Activated CD4-positive, alpha-beta T cell treated with anti-CD3 and anti-CD28 coated beads for 36 hours (primary cell): ENCODE measurements at places on chromosomes 1 and 21. TPM values are rescaled to one million over a fixed set of nuclear protein-coding genes. Genes with fewer than 3 reads are reported as not detected.

DNA sequence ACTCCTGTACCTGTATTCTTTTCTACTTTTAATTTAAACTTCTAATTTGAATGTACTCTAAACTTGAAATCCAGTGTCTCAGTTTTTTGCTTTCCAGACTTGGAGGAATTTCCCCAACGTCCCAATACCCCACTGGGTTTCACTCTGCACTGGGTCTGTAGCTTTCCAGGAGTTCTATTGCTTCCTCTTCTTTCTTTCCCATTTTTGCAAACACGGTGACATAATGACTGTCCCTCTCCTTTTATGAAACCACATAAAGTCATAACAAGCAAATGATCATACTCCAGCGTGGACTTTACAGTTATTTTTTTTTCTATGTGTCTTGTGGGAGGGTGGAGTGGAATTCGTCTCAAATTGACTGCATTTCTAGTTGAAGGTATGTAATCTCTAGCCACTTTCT lies 97.1 kb downstream of the FASLG start:
- no peak for DNase-seq

GOLT1A gene
- total RNA-seq, result 0.21 TPM

CSMD2 gene
- total RNA-seq, result not detected

DNA sequence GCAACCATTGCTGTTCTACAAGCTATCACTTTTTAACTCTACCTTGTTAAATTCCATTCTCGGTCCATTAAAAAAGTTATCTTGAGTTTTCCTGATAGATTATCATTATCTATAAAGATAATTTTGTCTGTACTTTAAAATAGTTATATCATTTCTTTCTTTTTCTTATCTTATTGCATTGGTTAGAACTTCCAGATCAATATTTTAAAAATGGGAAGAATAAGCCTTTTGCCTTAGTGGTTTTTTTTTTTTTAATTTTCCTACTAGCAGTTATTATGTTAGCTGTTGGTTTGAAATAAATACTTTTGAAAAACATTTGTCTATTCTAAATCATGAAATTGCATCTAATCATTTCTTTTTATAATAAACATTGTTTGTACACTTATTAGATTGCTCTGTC lies 71.0 kb upstream of the ATF3 start:
- DNase-seq, result no peak

DNA sequence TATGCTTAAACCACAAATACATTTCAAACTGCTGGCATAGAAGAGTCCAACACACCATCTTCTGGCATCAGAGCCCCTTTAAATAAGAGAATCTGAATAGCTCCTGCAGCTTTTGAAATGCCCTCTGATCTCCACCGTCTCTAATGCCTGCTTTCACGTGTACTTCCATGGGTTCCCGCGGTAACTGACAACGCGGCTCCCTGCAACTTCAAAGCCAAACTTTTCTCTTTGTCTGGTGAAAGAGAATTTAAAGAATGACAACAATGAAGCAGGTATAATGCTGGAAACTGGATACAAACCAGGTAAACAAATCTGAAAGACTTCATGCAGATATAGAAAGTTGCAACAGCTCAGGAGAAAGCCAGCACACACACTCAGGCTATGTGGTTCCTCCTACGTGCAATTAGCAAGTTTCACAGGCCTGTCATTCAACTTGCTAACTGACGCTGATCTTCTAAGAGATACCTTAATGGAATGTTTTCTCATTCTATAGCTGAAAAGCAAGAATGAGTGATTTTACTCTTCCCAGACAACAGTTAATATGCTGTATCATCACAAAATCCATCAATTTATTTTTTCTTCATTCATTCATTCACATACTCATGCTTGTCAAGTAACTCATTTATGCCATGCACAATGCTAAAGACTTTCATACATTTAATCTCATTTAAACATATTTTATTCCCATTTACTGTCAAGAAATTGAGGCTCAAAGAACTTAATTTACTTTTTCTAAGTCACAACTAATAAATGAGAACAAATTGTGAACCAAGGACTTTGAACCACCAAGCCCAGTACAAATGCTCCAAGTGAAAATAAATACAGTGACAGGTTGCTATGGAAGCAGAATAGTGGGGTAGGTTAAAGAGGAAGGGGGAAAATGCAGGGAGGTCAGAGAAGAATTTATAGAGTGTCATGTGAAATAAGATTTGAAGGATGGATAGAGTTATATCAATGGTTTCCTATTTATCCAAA lies 202.7 kb upstream of the SNX7 start:
- no peak for DNase-seq

- DNase-seq, result no peak
These were observed 102.3 kb upstream of the F3 start for GRCh38 chr1:94643819-94644218.

- no peak for DNase-seq
These were observed 104.7 kb downstream of the POFUT2 start for GRCh38 chr21:45182958-45183357.

DNA sequence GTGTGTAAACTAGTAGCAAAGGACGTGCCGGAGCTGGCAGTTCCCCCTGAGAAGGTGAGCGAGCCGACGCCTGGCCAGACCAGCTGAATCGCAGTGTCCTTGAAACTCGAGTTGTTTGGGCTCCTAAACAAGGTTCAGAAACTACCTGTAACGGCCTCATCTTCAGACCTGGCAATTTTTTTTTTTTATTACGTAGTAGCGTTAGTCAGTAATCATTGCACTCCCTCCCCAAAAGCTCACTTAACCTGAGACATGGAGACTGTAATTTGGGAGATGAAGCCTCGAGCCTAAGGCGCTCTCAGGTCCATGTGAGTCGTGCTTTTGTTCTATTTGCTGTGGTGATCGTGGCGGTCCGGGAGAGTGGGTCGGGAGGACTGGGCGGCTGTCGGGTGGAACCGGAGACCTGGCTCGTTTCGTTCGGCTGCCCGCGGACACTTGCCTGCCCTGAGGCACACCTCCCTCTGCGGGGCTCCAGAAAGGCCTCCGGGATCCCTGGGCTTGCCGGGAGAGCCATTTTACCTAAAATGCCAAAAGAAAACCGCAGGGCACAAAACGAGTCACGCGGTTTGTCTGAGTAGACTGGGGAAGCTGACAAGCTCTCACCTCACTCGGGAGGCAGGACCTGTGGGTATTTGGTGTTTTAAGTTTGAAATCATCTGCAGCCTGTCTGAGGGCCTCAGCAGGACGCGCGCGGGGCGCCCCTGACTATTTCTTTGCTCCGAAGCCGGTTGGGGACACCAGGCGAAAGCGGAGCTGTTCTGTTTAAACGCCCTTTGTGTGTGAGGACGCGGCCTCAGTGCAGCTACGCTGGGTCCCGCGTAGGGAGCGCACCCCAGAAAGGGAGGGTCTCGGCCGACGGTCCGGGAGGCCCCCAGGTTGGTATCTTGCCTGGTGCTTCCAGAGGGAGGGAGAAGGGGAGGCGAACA lies 722 bp downstream of the LHX8 start:
- peak; percentile 34 for DNase-seq

GRCh38 chr1:184060316-184060715 lies 8.8 kb downstream of the TSEN15 start:
- DNase-seq, result no peak

ATP8B2 gene
- 48.2 TPM for total RNA-seq

PRRX1 gene
- not detected for total RNA-seq

RGS16 gene
- 27.2 TPM for total RNA-seq

WNT4 gene
- not detected for total RNA-seq

GRCh38 chr1:230166366-230167132 lies 99.5 kb downstream of the GALNT2 start:
- DNase-seq, result no peak

- no peak for DNase-seq
These were observed 33.0 kb downstream of the PTPN14 start for GRCh38 chr1:214518361-214518760.

- no peak for DNase-seq
These were observed 109.6 kb downstream of the PLPP3 start for GRCh38 chr1:56469640-56470371.

SYTL1 gene
- total RNA-seq, result 21.4 TPM

RNU1-2 gene
- total RNA-seq, result 2,291 TPM

DNA sequence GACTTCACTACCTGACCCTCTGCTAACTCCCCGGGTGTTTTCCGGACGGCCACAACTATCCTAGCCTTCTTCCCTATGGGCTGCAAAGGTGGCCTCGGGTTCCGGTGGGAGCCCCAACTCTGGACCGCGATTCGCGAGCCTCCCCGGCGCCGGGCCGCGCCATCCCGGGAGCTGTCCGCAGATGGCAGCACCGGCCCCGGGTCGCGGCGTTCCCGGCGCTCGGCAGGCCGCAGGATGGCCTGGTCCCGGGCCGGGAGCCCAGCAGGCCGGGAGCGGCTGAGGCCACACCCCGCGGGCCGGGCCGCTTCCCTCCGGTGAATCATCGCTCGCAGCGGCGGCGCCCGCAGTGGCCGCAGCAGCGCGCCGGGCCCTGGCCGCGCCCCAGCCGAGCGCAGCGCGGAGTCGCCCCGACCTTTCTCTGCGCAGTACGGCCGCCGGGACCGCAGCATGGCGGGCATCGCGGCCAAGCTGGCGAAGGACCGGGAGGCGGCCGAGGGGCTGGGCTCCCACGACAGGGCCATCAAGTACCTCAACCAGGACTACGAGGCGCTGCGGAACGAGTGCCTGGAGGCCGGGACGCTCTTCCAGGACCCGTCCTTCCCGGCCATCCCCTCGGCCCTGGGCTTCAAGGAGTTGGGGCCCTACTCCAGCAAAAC lies at the start of gene CAPN2:
CAPN2 (plus strand) TSS at position 346 of the 656 bp plus-strand sequence; CDS start at position 448, 102 bp downstream.
- peak; percentile 76 for DNase-seq

DNA sequence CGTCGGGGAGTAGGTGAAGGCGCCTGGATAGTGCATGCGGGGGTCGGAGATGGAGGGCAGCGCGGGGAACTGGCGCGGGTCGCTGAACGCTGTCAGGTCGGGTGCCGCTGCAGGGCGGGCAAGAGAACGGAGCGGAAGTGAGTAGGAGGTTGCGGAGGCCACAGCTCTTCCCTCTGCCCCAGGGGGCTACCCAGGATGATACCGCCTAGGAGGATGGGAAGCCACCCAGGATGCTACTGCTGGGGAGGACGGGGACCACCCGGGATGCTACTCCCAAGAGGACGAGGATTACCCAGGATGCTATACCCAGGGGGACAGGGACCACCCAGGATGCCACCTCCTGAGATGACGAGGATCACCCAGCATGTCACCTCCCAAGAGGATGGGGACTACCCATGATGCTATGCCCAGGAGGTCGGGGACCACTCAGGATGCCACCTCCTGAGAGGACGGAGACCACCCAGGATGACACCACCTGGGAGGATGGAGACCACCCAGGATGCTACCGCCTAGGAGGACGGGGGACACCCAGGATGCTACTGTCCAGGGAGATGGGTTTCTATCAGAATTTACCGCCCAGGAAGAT lies 123.8 kb downstream of the CLIC6 start:
- DNase-seq, result no peak

DNA sequence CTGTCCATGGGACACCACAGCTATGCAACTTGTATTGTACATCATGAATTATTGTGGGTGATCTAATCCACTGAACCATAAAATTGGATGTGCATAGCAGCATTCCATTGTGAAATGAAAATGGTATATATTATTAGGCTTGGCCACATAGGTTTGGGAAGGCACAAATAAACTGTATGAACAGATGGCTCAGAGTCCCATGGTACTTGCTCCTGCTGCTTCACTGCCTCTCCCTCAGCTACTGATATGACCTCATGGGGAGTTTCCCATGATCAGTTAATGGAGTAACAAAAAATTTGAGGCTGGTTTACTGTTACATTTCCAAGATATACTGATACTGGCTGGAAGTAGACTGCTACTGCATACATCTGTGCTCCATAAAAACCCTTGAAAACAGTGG lies 152.7 kb upstream of the NEGR1 start:
- DNase-seq, result no peak

GRCh38 chr1:244952940-244953339 lies 88.6 kb upstream of the HNRNPU start:
- DNase-seq, result no peak

ZNF593OS gene
- not detected for total RNA-seq

- DNase-seq, result no peak
These were observed 150.4 kb downstream of the OMA1 start for GRCh38 chr1:58396150-58396549.

DNA sequence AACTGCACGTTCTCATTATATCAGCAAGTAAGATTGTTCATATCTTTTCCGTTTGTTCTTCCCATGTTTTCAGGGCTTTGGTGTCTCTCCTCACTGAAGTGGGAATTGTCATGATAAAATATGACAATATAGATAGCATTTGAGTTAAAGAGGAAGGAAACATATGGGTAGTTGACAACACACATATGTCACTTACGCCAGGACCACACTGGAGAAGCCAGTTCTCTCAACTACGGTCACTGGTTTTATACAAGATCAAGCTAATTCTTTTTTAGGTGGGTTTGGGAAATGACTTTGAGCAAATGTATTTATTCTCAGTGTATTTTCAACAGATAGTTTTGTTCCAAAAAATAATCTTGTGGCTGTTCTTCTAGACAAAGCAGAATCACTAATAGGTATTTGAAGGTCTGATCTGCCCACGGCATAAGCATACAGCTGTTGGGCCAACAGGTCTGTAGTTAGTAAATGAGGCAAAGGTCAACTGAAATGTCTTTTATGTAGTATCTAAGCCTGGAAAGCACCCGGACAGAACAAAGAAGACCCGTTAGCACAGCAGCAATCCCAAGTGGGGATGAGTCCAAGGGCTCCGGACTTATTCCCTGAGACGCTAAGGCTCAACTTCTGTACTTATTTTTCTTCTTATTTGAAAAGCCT lies 433.6 kb upstream of the ZP4 start:
- no peak for DNase-seq

DNA sequence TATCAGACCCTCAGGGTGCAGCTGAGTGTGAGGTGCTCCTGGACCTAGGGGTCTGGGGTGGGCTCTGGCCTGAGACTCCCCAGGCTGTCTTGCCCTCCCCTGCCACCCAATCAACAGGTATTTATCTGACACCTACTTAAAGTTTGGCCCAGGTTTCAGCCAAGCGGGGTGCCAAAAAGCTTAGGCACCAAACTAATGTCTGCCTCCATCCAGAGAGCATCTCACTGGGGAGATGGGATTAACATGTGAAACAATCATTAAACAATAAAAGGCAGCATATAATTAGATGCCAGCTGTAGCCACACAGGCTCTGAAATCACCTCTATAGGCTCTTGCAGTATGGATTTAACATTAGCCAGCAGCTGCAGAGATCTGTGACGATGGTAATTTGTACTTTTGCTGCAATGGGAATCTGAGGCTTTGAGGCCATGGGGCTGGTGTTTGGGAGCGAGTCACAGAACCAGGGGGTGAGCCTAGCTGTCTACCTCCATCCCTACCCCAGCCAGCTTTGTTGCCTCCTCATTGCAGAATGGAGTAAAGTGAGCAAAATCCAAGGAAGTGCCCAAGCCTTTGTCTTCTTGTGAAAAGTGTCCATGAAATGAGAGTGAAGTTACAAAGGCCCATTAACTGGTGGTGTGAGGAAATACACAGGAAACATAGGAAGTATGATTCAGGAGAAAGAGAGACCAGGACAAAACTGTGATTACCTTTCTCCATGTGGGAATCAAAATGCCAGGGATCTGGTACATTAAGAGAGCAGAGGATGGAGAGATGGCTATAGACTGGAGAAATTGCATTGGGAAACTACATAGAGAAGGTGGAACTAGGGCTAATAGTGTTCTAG lies 36.1 kb downstream of the EIF2D start:
- DNase-seq, result no peak

GRCh38 chr1:167599957-167600581 lies 30.0 kb upstream of the RCSD1 start:
- DNase-seq, result peak; percentile 63
